ENCODE measurements at places on chromosomes 6 and 20.

DNA sequence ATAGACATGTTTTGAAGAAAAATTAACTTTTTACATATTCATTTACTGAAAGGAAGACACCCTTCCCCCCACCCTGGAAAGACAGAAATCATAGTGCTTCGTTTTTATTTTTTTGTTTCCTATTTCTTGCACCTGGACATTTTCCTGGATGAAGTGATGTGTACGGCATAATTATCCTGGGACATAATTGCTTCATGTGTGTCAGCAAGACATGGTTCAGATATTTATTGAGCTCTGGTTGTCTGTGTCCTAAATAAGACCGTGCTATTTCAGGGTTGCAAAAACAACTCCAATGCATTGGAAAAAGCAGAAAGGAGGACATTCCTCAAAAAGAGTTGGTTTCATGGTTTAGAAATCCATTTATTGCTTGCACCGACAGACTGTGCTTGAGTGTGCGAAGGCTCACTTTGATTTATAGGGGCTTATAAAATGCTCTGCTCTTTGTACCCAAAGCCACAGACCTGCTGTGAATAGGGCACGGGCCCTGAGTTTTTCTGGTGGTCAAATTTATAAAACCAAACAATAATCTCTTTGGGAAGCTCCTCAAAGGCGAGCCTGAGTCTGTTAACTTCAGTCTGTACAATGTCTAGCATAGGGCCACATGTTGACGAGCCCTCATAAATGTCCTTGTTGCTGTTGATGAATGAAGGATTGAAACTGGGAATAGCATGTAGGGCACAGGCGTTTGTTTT lies 179.5 kb downstream of the SOX4 start:
- DNase-seq = no peak

DNA sequence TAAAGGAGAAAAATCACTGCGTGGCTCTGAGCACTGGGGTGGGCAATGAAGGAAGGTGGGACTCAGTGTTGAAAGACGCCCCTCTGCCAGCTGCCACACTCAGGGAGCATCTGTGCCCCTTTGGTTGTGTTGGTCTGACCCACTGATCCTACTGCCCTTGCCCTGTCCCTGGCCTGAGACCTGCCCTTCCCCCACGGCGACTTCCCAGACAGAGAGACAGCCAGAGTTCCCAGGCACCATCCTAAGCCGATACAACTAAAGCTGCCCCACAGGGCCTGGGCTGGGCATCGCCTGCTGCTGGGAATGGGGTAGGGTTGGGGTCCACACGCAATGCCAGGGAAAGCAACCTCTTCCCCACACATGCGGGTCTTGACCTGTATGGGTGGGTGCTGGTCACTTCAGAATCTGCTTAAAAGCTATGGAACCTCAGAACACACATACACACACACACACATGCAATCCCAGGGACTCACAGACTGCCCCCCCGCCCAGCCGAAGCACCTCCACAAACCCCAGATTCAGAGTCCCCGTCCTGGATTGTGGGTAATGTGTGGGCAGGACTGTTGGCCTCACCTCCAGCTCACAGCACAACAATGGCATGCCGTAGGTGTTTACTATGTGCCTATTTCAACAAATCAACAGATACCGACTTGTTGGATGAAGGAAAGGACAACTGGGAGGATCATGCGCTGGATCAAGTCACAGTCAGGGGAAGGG lies 10.9 kb upstream of the SPDEF start:
- no peak for DNase-seq

GRCh38 chr20:13990465-13990864 lies at the start of gene SEL1L2:
Gene SEL1L2 (minus strand): TSS chr20:13990614. CDS start chr20:13990534, 80 bp downstream.
- no peak for DNase-seq

DNA sequence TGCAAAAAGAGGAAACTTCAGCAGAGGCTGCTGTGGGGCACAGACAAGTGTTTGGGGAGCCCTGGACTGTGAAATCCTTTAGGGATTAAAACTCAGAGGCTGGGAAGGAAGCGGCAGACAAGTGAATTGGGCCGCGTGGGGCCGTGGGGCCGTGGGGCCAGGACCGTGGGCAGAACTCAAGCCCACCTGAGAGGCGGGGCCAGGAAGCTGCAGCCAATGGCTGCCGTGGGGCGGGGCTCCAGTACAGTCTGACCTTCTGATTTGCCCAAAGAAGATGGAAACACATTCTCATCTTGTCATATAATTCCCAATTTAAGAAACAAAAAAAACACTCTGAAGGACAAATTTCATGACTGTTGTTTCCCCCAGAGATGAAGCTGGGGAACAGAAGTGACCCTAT lies 55.4 kb downstream of the ANKRD60 start:
- DNase-seq = no peak

DNA sequence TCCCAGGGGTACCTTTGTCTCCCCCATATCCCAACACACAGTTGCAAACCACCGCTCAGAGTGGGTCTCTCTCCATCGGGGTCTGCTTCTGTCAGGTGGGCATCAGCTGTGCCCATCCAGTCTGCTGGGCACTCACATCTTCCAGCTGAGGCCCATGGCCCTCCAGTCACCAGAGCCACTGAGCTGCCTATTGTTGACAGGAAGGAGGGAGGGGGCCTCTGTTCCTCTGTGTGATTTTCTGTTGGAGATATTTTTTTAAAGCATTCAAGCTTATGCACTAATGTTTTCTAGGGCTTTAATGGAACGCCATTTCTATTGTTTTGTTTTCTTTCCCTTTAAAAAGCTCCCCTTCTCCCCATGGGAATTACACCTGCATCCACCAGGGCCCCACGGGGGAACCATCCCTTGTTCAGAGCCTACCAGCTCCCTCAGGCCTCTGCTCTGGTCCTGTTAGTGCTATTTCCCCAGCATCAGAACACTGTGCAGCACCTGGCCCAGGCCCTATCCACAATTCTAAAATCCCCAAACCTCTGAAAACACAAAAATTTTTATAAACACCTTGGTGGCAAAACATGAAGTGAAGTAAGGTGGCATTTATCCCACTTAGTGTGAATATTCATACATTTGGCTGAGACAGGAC lies 326.2 kb downstream of the CD83 start:
- DNase-seq = no peak

DNA sequence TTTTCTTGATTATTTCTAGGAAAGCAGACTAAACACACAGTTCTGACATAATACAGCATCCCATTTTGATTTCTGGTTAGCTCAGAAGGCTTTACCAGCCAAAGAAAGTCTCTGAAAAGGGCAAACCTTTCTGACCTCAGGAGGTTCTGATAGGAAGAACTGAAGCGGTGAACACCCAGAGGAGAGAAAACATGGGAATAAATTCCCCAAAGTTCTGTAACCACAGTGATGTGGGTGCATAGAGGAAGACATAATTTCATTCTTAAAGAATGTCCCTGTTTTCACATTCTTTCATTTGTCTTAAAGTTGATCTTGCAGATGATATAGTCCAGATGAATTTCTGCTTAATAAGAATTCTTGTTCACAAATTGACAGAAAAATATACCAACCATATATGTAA lies 60.3 kb downstream of the RSPO3 start:
- no peak for DNase-seq

- no peak for DNase-seq
Measured at GRCh38 chr6:18640134-18640533, 253.0 kb downstream of the RNF144B start.

DNA sequence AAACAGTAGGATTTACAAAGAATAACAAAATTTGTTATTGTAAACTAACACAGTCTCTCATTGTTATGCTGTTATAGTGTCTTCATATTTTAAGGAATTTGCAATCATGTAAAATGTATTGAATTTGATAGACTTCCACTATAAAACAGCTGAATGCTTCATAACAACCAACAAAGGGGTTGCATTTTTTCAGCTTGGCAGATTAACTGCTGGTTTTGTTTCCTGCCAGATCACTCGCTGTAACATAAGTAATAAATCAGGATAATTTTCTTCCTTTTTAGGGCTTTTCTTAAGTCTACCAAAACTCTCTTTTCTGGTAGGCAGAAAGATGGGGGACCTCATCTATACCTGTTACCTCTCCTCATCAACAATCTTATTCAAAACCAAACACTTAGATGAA lies 169.8 kb downstream of the SAMD5 start:
- no peak for DNase-seq

- no peak for DNase-seq
Measured at GRCh38 chr20:35304956-35305355, 12.7 kb upstream of the FAM83C start.

GRCh38 chr6:90388395-90388794 lies 91.8 kb upstream of the BACH2 start:
- no peak for DNase-seq

DNA sequence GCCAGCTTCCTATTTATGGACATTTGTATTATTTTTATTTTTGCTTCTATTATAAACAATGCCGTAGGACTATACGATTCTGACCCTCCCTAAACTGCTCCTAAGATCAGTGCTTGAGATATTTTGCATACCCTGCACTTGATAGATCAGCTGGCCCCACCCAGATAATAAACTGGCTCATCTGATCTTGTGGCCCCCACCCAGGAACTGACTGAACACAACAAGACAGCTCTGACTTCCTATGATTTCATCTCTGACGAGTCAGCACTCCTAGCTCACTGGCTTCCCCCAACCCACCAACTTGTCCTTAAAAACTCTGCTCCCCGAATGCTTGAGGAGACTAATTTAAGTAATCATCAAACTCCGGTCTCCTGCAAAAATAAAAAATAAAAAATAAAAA lies 34.9 kb upstream of the TFAP2A start:
- DNase-seq = no peak

- DNase-seq = no peak
Measured at GRCh38 chr6:466564-466963, 75.0 kb downstream of the IRF4 start.

DNA sequence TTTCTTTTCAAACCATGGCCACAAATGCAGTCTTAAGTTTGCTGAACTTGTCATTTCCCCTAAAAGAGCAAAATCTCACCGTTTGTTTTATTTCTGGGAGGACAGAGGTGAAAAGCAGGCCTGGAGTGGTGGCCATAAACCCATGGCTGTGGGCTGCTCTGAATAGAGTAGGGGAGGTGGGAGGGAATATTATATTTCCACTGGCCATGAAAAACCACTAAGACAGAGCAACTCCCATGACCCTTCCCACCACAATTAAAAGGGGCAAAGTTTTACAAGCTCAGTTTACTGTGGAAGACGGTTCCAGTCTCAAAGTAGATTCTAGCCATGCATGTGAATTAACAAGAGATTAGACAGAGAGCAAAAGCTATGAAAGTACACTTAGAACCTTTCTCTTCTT lies 59.0 kb downstream of the IYD start:
- DNase-seq = no peak

- no peak for DNase-seq
Measured at GRCh38 chr6:159117046-159117445, 52.2 kb upstream of the FNDC1 start.

- DNase-seq = no peak
Measured at GRCh38 chr6:11367638-11368199, 135.3 kb upstream of the NEDD9 start.

GRCh38 chr6:128767150-128767549 lies 115.8 kb upstream of the LAMA2 start:
- DNase-seq = no peak

GRCh38 chr6:55866128-55866527 lies 9.3 kb downstream of the BMP5 start:
- no peak for DNase-seq

GRCh38 chr6:86215323-86215722 lies 572.6 kb upstream of the SYNCRIP start:
- no peak for DNase-seq

DNA sequence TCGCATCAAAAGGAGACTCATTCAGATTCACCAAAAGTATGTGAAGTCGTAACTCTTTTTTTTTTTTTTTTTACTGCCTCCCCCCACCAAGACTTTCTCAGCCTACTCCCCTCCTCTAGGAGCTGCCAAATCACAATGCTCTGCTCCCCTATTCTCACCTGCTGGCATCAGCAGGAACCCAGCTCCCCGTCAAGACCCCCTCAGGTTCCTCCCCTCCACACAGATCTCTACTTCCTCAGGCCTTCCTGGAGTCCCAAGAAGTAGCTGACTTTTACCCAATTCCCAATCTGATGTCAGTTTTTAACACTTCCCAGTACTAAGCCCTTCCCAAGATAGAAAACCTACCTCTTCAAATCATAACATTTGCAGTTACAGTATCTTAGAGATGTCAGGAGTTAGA lies 39.3 kb downstream of the ARHGAP18 start:
- DNase-seq = no peak

DNA sequence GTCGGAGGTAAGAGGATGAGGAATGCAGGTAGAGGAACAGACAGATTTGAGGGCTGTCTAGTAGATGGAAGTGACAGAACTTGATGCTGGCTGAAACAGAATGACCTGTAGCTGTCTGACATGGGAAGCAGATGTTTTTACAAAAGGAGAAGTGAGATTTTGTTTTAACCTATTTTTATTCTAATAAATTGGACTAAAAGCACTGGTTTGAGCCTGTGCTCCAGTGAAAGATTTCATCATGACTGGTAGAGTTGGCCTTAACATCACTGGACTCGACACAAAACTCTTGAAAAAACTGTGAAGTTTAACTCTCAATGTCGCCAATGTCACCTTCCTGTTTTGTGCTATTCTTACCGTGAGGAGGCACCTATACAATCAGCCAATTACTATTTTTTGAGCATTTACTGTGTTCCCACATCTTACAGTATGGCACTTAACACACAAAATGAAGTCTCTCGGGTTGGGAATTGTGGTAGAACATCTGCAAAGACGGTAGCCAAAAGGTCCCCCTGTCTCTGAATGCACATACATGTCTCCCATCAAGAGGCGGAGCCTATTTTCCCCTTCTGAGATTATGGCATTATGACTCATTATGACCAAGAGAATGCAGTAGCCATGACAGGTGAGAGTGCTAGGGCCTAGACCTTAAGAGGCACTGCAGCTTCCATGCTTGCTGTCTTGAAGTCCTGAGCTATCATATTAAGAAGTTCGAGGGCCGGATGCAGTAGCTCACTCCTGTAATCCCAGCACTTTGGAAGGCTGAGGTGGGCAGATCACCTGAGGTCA lies 93.2 kb downstream of the FOXF2 start:
- no peak for DNase-seq

All from CD4-positive, alpha-beta memory T cell (primary cell).